ENCODE measurements at places on chromosomes 7 and 10. TPM values are rescaled to one million over a fixed set of nuclear protein-coding genes. Genes with fewer than 3 reads are reported as not detected.
A peak's percentile ranks its signal among the peaks of the same experiment; 100 is the strongest.

Gene DPP6
- total RNA-seq = 0.48 TPM

Gene WDR91
- total RNA-seq = 6.6 TPM

Gene AQP1
- 10.0 TPM for total RNA-seq

Gene GFRA1
- 24.2 TPM for total RNA-seq

Gene FGFR2
- 11.8 TPM for total RNA-seq

Gene AKR1C2
- total RNA-seq = not detected

Gene SNX8
- 28.9 TPM for total RNA-seq

Gene SDHAF3
- total RNA-seq = 10.8 TPM

Gene RGS10
- 40.1 TPM for total RNA-seq

Gene ZNF107
- 5.7 TPM for total RNA-seq

Gene HOXA10
- not detected for total RNA-seq

Gene GIMAP1
- not detected for total RNA-seq

Gene ERLIN1
- total RNA-seq = 26.4 TPM

Gene ODAD2
- total RNA-seq = 0.96 TPM

Gene AMZ1
- total RNA-seq = 5.7 TPM

Gene TRIM8
- 103 TPM for total RNA-seq

- H3K36me3 ChIP-seq = no peaks in the 10 kb centered on the region
- H3K27ac ChIP-seq = no peak overlapping the region
- H3K27me3 ChIP-seq = peaks cover 4% of the 10 kb centered on the region
- no peak for DNase-seq
- H3K4me1 ChIP-seq = no peaks in the 10 kb centered on the region
Measured at GRCh38 chr10:28367929-28368484, 65.1 kb upstream of the MPP7 start.

DNA sequence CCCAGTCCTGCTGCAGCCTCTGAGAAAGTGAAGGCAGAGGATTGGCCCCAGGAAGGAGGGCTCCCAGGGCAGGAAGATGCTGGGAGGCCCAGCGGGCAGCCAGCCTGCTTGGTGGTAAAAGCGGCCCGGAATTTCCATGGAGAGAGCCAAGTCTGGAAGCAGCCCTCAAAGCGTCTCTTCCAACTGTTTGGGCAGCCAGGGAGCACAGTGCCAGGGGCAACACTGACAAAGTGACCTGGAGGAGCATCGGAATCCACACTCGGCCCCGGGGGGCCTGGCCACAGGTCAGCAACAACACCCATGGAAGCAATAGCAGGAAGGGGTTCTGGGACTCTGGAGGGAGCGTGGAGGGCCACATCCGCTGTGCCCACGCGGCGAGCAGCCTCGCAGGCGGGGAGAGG is 63.2 kb upstream of the FGFR2 start:
- no peaks in the 10 kb centered on the region for H3K4me1 ChIP-seq
- no peaks in the 10 kb centered on the region for H3K27me3 ChIP-seq
- DNase-seq = no peak
- H3K27ac ChIP-seq = no peak overlapping the region
- H3K4me3 ChIP-seq = no peak overlapping the region

DNA sequence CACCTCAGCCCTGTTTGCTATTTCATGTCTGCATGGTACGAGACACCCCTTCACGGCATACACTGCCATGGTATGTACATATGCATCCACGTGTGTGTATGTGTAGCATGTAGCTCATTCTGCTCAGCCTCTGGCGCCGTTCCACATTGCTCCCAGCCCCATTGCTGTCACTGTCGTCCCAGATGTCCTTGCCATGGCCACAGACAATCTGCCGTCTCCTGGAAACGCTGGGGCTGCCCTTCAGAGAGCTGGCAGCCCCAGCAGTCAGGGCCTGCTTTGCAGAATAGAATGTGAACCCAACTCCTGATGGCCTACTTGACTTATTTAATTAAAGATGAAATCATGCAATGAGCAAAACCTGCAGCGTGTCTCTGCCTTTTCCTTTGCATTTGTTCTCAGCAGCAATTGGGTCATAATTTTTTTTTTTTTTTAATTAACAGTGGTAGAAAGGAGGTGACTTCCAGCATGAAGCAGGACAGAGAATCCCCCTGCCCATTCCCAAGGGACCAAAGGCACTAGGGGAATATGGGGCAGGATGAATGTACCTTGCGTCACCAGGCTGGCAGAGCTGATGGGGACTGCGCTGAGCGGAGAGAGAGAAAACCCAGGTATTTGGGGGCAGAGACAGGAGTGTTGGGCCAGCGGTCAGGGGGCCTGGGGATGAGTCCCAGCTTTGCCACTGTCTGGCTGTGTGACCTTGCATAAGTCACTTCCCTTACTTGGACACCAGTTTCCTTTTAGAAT is 49.2 kb downstream of the CHST3 start:
- no peak overlapping the region for H3K27ac ChIP-seq
- peaks cover 34% of the 10 kb centered on the region for H3K4me1 ChIP-seq
- H3K36me3 ChIP-seq = no peaks in the 10 kb centered on the region

- H3K4me1 ChIP-seq = no peaks in the 10 kb centered on the region
- no peaks in the 10 kb centered on the region for H3K27me3 ChIP-seq
- H3K27ac ChIP-seq = no peak overlapping the region
- H3K4me3 ChIP-seq = no peak overlapping the region
Measured at GRCh38 chr10:98194633-98195032, 60.2 kb downstream of the R3HCC1L start.

DNA sequence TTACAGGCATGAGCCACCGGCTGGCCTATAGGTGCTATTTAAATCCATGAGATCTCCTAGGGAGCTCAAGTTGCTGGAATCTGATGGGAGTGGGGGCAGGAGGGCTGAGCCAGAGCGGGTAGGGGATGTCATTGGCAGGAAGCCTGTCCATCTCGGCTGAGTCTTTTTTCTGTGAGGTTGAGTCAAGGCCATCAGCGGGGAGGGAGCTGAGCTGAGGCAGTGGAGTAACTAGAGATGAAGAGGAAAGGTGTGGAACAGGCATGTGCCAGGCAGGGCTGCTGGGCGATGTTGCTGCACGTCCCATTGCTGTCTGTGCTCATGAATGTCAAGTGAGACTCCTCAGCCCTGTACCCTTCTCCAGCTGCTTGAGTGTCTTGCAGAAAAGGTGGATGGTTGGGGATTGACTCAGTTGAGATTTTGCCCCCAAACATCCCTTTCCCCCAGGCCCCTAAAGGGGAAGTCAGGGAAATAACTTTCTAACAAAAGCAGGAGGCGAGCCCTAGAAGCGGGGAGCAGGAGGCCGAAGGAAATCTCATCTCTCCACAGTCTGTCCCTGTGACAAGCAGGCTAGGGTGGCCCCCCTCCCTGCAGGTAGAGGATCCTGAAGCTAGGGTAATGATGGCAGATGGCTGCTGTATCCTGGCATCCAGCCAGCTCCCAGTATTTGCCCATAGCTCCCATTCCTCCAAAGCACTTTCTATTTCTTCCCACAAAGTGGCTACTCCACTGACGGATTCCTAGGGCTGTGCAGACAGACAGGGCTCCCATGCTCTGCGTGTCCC is 5.4 kb downstream of the ATP6V1F start:
- H3K4me1 ChIP-seq = peaks cover 11% of the 10 kb centered on the region
- peaks cover 3% of the 10 kb centered on the region for H3K27me3 ChIP-seq
- peak; percentile 22 for DNase-seq

GRCh38 chr10:97574374-97575126 is 2.0 kb downstream of the ANKRD2 start:
- peaks cover 7% of the 10 kb centered on the region for H3K4me1 ChIP-seq
- no peaks in the 10 kb centered on the region for H3K27me3 ChIP-seq
- DNase-seq = peak; percentile 41
- H3K27ac ChIP-seq = no peak overlapping the region

- H3K27me3 ChIP-seq = no peaks in the 10 kb centered on the region
- H3K4me1 ChIP-seq = peaks cover 79% of the 10 kb centered on the region
- no peak for DNase-seq
Measured at GRCh38 chr10:104333032-104333727, 5.1 kb downstream of the ITPRIP start.

DNA sequence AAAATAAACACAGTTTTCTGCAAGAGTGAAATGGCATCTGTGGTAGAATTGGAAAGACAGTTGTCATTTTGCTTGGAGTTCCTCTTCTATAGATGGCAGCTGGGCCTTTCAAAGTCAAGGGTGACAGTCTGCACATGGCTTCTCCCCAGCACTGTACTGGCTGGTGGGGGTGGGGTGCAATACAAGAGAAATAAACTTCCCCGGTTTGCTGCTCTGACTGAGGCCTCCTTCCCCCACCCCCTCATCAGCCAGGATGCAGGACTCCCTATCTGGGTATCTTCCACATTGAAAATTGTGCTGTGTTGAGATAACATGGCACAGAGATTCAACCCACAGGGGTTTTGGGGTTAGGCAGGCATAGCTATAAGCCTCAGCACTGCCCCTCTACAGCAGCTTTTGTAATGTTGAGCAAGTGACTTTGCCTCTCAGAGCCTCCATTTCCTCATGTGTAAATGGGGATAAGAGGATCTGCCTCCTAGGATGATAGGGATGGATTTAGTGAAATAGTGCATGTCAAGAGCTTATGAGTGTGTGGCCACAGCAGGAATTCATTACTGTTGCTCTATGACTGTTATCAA is 85.8 kb upstream of the WDR11 start:
- no peak overlapping the region for H3K27ac ChIP-seq
- no peak overlapping the region for H3K4me3 ChIP-seq
- H3K36me3 ChIP-seq = no peaks in the 10 kb centered on the region
- no peak for DNase-seq
- no peaks in the 10 kb centered on the region for H3K27me3 ChIP-seq
- H3K4me1 ChIP-seq = no peaks in the 10 kb centered on the region

DNA sequence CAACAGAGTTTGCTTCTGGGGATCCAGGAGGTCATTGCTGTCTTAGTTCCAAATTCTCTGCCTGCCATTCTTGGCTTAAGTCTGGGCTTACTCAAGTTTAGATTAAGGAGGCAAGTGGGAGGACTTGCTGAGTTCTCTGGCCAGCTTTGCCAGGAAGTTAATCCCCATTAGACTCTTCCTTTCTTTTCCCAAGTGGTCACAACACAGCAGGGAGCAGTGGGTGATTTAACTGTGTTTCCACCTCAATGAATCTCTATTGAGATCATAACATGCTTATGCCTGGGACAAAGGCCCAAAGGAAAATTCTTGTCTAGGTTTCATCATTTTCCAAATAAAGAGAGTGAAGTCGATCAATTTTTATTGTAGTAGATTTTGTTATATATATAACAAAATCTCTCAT is 1159.6 kb downstream of the SORCS3 start:
- DNase-seq = peak; percentile 22
- H3K4me1 ChIP-seq = no peaks in the 10 kb centered on the region
- no peaks in the 10 kb centered on the region for H3K36me3 ChIP-seq
- no peak overlapping the region for H3K4me3 ChIP-seq
- no peaks in the 10 kb centered on the region for H3K27me3 ChIP-seq

GRCh38 chr10:11144626-11145494 is 127.2 kb downstream of the CELF2 start:
- H3K36me3 ChIP-seq = no peaks in the 10 kb centered on the region
- no peaks in the 10 kb centered on the region for H3K4me1 ChIP-seq
- H3K27me3 ChIP-seq = peaks cover 9% of the 10 kb centered on the region
- H3K27ac ChIP-seq = no peak overlapping the region
- no peak overlapping the region for H3K4me3 ChIP-seq

- no peaks in the 10 kb centered on the region for H3K27me3 ChIP-seq
- no peak overlapping the region for H3K4me3 ChIP-seq
- DNase-seq = no peak
- no peaks in the 10 kb centered on the region for H3K4me1 ChIP-seq
Measured at GRCh38 chr7:8296362-8296659, 34.3 kb upstream of the ICA1 start.

DNA sequence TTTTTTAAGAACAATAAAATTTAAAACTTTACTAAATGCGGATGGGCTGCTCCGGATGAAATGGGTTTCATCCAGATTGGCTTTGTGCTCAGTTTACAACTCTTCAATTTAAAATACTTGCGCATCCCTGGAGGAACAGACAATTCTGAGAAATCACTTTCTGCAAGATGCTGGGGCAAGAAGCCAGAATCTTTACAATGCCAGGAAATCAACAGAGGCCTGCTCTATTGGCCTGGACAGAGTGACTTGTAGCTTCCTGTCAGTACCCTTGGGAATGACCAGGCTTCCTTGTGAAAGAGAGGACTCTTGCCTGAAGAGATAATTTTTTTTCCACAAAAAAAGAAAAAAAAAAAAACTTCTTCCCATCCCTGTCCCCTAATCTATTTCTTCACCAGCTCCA is 3.9 kb upstream of the FAM13C start:
- no peaks in the 10 kb centered on the region for H3K36me3 ChIP-seq
- no peaks in the 10 kb centered on the region for H3K27me3 ChIP-seq
- no peak overlapping the region for H3K27ac ChIP-seq
- H3K4me1 ChIP-seq = peaks cover 2% of the 10 kb centered on the region
- H3K4me3 ChIP-seq = no peak overlapping the region

- H3K27ac ChIP-seq = no peak overlapping the region
- H3K27me3 ChIP-seq = no peaks in the 10 kb centered on the region
- peaks cover 43% of the 10 kb centered on the region for H3K4me1 ChIP-seq
Measured at GRCh38 chr7:139728203-139728602, 49.6 kb downstream of the HIPK2 start.

- H3K4me3 ChIP-seq = no peak overlapping the region
- H3K27me3 ChIP-seq = no peaks in the 10 kb centered on the region
- H3K36me3 ChIP-seq = peaks cover 6% of the 10 kb centered on the region
- no peak for DNase-seq
- no peaks in the 10 kb centered on the region for H3K4me1 ChIP-seq
- no peak overlapping the region for H3K27ac ChIP-seq
Measured at GRCh38 chr10:97567891-97568290, 4.7 kb upstream of the ANKRD2 start.

DNA sequence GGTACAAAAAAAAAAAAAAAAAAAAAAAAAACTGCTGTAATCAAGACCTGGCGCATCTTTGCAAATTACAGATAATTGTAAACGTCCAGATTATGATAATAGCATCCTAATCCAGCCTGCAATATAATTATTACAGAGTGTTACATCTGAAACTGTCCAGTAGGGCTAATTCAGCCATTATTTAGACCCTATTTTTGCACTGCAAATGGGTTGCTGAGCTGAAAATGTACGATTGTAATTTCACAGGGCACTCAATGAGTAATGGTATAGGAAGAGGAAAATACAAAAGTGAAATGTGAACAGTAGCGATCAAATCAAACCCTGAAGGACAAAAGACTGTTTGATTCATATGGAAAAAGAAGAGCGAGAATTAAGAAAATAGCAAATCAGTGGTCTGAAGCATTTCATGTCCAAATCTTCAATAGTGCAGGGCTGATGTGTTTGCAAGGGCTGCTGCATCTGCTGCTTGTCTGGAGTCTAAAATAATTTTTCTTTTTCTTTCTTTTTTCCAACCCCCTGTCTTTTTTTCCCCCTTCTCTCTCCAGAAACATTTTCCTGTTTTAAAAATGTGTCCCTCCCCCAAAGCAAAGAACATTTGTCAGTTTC is 8.9 kb downstream of the DLX6 start:
- no peak overlapping the region for H3K4me3 ChIP-seq
- DNase-seq = no peak
- H3K27me3 ChIP-seq = peaks cover 93% of the 10 kb centered on the region
- no peaks in the 10 kb centered on the region for H3K4me1 ChIP-seq
- H3K36me3 ChIP-seq = no peaks in the 10 kb centered on the region

GRCh38 chr10:132142396-132143161 is 44.2 kb upstream of the DPYSL4 start:
- DNase-seq = no peak
- H3K4me1 ChIP-seq = no peaks in the 10 kb centered on the region
- H3K36me3 ChIP-seq = no peaks in the 10 kb centered on the region
- no peak overlapping the region for H3K27ac ChIP-seq
- no peak overlapping the region for H3K4me3 ChIP-seq
- H3K27me3 ChIP-seq = no peaks in the 10 kb centered on the region

- no peaks in the 10 kb centered on the region for H3K36me3 ChIP-seq
- no peak overlapping the region for H3K4me3 ChIP-seq
- no peaks in the 10 kb centered on the region for H3K4me1 ChIP-seq
- DNase-seq = no peak
- no peak overlapping the region for H3K27ac ChIP-seq
Measured at GRCh38 chr7:32947420-32947983, 9.7 kb upstream of the FKBP9 start.
